Mesenchymal stem cell (in vitro differentiated cells and primary cell): ENCODE measurements at places on chromosomes 16 and 17.

- peak; percentile 70 for DNase-seq
Observed at GRCh38 chr16:30958175-30959079, 873 bp downstream of the SETD1A start.

GRCh38 chr16:69131167-69131838 lies 1.1 kb downstream of the CHTF8 start:
- DNase-seq = peak; percentile 38

DNA sequence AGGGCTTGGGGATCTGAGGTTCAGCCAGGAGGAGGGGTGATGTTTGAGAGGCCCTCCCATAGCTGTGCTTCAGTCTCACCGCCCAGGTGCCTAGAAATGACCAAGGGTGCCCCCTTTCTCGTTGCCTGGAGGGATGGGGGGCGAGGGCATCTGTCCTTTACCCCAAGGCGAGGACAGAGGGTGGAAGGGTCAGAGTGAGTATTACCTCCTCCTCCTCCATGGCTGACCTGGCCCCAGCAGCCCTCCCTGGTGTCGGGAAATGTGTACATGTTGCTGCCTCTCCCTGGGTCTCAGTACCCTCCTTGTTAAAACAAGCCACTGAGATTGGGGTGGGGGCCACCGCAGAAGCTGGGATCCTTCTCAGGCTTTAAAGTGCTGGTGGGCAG lies 2.4 kb downstream of the NECAB2 start:
- no peak for DNase-seq

- no peak for DNase-seq
Observed at GRCh38 chr17:29215174-29215573, 31.5 kb upstream of the CRYBA1 start.

- DNase-seq = no peak
Observed at GRCh38 chr17:27269201-27269600, 24.7 kb upstream of the WSB1 start.

GRCh38 chr17:13008461-13008860 lies 9.4 kb downstream of the ELAC2 start:
- no peak for DNase-seq

DNA sequence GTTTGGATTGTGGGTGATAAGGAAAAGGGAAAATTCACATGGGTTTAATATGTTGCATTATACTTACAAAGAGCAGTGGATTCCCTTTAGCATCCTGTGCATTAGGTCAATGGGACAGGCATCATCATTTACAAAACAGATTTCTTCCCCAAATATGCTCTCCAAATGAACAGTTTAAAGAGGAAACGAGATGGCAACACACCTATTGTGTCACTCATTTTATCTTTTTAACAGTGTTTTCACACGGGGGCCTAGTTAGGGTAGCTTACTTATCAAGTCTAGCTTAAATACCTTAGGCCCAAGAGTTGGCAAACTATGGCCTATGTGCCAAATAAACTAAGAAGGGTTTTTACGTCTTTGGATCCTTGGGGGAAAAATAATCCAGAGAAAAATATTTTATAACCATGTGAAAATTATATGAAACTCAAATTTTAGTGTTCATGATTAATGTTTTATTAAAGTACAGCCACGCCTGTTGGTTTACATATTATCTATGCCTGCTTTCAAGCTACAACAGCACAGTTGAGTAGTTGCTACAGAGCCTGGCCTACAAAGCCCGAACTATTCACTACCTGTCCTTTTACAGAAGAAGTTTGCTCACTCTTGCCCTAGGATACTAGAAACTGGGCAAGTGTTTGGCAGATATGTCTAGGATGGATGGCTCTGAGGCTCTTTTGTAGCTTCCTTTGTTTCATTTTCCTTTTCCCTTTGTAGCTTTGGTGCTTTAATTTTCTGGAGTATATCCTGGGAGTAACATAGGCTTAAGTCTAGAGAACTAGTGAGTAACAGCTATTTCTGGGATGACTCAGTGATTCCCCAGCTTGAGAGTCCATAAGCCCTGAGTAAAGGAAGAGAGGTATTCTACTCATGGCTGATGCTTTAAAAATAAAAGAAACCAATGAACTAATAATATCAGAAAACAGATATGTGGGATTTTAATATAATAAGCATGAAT lies 12.4 kb downstream of the NUP93 start:
- peak; percentile 89 for DNase-seq

DNA sequence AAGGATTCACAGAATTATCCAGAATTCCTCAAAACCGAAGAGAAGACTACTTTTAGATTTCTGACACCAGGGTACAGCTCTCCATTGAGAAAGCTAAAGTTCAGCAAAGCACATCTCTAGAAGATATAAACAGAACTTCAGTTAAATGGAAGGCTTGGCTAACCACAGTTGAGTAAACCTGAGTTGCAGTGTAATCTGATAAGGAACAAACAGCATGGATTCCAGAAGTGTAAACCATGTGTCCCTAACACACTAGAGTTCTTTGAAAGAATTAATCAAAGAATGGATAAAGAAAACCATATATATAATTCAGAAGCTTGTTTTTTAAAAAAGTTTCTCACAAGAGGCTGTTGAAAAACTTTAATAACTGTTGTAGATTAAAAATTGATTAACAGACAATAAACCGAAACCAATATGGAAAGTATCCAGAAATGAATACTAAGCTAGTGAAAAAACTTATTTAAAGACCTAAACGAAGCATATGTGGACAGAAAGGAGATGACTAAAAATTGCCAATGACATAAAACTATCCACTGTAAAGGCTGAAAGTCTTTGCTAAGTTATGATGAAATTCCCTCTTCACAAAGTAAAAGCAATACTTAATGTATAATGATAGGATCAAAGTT lies 4.3 kb downstream of the RNF43 start:
- DNase-seq = peak; percentile 25

DNA sequence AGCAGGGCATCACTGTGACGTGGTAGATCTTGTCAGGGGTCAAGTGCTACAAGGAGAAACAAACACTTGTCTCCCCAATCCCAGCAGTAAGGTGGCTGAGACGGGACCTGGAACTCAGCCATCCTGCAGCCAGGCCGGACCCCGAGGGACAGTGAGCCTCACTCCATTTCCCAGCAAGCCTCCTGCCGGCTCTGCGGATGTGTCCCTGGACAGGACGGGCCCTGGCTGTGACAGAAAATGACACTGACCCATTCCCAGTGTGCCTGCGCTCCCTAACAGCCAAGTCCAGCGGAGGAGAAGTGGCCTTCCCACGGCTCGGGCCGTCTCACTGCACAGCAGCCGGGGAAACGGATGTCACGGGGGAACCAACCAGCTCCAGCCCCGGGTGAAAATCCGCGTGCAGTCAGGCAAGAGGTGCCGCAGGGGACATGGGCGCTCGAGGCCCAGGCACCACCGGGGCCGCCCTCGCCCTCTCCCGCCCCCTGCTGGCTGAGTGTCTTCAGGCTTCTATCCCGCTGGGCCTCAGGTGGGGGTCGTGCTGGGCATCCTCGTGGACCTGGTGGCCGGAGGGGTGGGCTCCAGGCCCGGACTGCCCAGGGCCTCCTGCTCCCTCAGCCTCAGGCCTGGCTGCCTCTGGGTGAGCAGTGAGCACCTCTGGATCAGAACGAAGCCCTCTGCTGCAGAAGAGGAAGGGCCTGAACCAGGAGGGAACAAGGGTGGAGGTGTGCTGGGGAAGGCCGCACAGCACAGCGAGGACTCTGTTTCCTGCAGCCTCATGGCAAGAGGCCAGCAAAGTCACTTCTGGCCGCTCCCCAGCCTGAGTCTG lies 6.7 kb downstream of the HAGHL start:
- DNase-seq = no peak

DNA sequence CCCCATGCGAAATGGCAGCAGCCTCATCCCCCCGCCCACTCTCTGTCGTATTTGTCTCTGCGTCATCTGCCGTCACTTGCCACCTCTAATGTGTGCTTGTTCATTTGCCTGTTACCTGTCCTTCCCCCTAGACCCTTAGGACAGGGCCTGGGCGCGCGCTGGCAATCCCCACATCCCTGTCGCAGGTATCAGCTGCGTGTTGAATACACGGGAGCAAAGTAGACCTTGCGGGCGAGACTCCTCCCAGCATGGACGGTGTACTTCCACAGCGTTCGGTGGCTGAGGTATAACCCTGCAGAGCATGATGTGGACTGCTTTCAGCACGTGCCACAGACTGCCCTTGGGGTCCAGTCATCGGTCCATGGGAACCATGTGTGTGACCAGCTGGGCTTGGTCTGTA lies 170.1 kb upstream of the CHMP6 start:
- DNase-seq = no peak

DNA sequence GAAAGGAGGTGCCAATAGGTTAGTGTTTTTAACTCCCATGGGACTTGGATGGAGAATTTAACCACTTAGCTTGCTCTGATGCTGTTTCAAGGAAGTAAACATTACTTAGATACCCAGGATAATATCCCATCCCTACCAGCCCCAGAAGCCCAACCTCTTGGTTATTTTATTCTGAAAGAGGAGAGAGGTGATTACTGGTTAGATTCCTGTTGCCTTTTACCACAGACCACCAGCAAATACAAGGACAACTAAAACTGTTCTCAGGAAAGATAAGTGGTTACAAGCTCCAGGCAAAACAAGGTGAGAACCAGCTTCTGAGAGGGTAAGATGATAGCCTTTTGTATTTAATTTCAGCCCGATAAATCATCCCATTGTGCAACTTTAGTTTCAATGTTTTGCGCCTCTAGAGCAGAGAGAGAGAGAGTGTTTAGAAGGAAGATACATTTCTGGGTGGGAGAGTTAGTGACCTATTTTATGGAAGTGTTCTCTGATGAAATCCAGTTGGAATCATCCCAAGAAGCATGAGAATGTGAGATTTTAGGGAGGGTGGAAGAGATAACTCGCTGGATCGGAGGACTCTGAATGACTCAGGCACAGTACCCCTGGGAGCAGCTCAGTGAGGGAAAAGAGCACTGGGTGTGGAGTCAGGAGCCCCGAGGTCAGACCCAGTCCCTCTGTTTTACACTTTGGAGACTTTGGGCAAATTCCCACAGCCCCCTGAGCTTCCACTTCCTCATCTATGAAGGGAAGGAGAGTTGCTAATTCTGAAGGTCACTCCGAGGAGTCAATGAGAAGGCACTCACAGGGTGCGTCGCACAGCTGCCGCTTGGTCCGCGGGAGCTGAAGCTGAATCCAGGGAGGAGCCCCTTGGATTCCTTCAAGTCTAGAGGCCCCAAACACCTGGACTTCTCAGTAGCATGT lies 12.1 kb downstream of the GLP2R start:
- DNase-seq = peak; percentile 77

GRCh38 chr17:13244513-13244912 lies 226.7 kb upstream of the ELAC2 start:
- no peak for DNase-seq

- DNase-seq = peak; percentile 97
Observed at GRCh38 chr17:382644-383533, 30.3 kb upstream of the RPH3AL start.

DNA sequence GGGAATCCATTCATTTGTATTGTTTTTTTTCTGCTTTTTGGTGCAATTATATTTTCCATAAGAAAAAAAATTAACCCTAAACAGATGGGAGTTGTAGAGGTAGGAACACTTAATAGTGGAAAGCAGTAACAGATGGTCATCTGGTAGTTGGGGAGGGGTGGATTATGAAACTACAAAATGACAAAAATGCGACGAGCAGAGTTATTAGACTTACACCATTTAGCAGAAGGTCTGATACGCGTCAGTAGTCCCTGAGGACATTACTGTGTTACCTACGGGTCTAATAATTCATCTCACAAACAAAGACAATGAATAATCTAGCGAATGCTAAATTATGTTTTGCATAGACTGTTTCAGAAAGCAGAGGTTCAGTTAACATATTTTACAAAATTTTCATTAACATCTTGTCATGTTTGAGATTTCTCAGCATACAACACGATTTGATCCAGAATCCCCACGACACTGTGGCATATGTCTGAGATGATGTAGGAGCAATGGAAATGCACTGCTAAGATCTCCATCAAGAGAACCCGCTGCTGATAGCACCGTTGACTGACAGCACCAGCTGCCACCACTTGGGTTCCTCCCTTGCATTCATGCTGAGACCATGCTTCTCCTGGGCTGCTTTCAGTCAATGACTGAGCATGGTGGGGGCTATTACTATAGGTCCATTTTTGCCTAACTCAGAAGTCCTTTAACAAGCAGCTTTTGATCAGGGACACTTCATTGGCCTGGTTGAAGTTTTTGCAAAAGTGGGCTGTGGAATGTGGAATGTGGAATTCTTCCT lies 182.2 kb upstream of the CPHXL start:
- no peak for DNase-seq

GRCh38 chr17:63116228-63116627 lies 150.2 kb downstream of the TANC2 start:
- no peak for DNase-seq

- no peak for DNase-seq
Observed at GRCh38 chr17:19991252-19991885, 13.7 kb upstream of the AKAP10 start.

- no peak for DNase-seq
Observed at GRCh38 chr17:81310949-81311550, 15.9 kb upstream of the SLC38A10 start.

DNA sequence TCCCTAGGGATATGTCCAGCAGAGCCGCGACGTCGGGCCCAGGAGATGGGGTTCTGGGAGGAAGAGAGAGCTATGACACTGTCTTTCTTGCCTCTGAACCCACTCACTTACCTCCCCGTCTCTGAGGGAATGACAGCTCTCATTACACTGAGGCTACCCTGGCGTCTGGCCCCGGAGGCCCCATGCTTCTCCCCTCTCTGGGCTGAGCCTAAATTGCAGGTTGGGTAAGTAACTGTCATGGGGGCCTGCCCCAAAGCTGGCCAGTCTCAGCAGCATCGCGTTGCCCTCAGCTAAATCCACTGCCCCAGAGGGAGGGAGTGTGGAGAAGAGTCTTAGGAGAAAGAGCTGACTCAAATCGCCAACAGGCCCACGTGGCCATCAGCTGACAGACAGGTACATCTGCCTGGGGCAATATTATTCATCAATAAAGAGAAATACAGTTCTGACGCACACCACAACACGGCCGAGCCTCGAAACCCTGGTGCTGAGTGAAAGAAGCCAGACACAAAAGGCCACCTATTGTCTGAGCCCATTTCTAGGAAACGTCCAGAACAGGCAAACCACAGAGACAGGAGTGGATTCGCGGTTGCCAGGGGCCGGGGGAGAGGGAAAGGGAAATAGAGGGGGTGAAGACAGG lies 156.4 kb downstream of the C16orf95 start:
- DNase-seq = no peak

GRCh38 chr17:18851201-18851600 lies 6.7 kb upstream of the PRPSAP2 start:
- DNase-seq = no peak

DNA sequence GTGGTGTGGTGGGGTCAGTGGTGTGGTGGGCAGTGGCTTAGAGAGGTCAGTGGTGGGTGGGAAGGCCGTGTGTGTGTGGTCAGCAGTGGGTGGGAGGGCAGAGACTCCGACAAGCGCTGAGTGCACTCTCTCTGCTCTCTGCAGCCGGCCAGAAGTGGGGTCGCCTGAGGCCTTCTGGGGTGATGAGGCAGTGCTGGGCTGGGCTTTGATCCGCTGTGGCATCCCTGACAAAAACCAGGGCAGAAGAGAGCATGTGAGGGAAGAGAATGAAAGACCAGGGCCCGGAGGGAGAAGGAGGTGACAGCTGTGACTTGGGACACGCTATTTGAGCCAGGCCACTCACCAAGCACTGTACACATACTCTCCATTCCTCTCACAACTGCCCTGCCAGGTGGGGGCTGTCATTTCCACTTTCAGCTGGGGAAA lies 50.8 kb downstream of the NKD1 start:
- no peak for DNase-seq

- no peak for DNase-seq
Observed at GRCh38 chr17:27264068-27264812, 29.7 kb upstream of the WSB1 start.
